ENCODE measurements at places on chromosomes 6 and 20.

DNA sequence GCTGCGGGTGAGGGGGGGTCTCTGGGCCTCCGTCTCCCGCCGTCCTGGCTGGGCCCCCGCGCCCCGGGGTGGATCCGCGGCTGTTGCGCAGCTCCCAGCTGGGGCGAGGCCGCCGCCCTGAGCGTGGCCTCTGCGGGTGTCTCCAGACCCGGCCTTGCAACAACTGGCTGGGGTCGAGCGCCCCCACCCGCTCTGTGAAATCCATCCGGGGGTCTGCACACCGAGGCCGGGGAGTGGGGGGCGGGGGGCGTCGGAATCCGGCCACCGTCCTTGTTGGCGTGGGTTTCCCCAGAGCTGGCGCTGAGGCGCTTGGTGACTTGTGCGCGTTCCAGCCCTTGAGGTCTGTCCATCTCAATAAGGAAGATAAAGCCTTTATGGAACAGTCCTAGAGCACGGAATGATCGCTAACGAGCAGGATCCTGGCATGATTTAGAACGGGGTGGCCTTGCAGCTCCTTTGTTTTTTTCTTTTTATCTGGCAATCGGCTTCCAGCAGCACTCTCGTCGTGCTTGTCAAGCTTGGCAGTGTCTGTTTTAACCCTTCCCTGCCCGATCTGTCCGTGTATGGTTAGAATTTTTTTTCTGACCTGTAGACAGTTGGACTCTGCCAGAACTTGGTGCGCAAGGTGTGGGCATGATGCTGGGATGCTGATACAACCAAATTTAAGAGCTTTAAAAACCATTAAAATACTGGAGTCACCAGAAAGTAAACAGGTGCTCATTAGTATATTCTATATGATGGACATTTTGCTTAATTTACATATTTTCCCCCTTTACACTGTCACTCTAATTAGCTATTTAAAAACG lies 675 bp downstream of the DSTN start:
- peak; percentile 51 for DNase-seq

DNA sequence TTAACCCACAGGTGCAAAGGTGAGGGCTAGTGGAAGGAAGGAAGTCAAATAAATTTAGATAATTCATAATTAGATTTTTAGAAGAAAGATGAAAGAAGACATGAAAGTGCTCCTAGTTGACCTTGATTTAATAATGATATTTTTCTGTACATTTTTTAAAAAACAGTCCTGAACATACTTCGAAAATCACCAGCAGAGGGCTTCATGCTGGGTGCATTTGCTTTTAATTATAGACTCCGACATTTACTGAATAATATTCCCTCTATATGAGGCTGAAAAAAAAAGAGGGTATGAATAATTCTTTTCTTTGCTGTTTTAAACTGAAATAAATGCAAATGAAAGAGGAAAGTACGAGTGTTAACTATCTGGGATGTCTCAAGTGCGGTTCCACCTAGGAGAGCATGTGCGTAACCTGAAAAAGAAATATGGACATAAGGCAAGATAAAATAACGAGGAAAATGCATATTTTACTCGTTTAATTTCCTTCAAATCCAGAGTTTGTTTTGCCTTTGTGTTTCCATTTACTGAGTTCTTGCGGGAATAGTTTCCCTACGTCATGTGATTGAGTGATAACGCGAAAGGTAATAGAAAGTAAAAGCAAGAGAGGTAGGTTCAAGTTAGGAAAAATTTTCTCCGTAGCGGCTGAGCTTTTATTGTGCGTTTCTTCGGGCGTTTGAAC lies 3.1 kb upstream of the TFAP2B start:
- no peak for DNase-seq

DNA sequence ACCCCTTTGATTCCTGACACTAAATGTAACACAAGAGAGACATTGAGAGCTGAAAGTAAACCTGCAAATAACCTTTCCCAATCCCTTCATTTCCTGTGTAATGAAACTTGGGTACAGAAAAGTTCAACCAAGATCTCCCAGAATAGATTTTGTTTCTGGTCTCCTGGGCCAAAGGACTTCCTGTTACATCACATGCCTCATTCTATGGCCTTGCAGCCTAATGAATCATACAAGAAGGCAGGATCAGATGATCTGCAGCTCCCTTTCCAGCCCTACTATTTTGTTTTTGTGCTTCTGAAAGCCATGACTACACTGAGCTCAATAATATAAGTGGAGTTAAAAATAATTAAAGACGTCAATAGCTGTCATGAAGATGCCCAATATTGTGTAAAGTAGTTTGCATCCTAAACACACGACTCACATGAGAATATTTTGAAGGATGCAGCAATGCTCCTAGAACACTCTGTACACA lies 73.4 kb upstream of the NOX3 start:
- DNase-seq: peak; percentile 62

GRCh38 chr6:157452096-157452495 lies 71.1 kb downstream of the ZDHHC14 start:
- no peak for DNase-seq

- DNase-seq: peak; percentile 66
Measured at GRCh38 chr6:47094241-47094925, 52.3 kb upstream of the ADGRF1 start.

GRCh38 chr6:23445157-23445710 lies 680.8 kb upstream of the NRSN1 start:
- DNase-seq: no peak

DNA sequence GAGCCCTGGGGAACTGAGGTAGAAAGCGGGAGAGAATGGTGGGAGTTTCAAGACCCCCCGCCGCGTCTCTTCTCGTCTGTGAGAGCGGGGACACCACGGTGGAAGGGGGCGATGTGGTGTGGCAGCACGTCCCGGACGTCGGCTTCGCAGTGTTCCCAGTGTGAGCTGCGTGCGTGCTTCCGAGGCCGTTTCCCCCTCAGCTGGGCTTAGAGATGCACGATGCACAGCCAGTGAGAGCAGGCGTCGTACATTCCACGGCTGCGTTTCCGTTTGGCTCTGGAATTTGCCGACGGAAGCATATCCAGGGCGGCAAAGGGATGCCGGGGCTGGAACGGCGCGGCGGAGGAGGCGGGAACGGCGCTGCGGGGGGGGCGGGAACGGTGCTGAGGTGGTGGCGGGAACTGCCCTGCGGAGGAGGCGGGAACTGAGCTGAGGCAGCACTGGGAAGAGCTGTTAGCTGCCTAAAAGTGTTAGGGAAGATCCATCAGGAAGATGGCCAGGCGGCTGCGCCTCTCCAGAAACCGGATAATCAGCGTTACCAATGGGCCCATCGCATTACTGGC lies 37.7 kb downstream of the KIF25 start:
- DNase-seq: no peak

- no peak for DNase-seq
Measured at GRCh38 chr6:92404281-92404680, 1015.1 kb downstream of the EPHA7 start.

DNA sequence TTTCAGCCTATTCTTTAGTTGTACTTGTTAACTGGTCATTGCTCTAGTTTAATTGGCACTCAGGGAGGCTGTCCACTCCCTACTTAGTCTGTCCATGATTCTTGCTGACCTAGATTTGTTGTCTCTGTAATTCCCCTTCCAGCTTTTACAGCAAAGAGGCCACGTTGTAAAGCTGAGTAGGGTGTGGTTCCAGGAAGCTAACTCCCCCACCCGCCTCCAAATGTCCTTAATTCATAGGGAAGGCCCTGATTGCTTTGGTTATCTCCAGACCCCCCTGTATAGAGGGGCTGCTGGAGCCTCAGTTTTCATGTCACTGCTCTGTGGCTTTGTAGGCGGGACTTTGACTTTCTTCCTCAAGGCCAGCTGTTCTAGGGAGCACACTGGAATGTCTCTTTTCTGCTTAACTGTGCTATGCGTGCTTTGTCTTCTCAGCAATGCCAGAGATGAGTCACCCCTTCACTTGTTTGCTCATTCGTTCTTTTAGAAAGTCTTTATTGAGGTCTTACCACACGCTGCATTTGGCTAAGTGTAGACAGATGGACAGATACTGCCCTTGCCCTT lies 175.1 kb upstream of the JAG1 start:
- peak; percentile 84 for DNase-seq
